ENCODE measurements at places on chromosomes 2 and 18.

DNA sequence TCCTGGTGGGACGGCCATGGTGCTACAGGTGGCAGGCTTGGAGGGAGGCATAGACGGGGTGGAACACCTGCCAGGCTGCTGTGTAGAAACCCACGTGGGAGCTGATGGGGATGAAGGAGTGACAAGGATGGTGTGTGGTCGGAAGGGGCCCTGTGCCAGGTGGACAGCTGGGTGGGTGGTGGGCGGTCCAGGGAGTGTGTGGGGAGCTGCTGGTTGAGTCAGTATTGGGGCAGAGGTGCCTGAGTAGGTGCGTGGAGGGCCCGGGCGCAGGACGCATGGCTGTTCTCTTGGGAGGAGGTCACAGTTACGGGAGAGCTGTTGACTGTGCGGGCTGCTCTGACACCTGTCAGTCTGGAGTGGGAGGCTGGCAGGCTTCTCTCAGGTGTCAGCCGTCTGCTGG, 12.6 kb upstream of the D2HGDH start:
- H3K27me3 ChIP-seq: no peaks in the 10 kb centered on the region
- H3K4me1 ChIP-seq: no peaks in the 10 kb centered on the region
- H3K27ac ChIP-seq: no peak overlapping the region
- no peak overlapping the region for H3K4me3 ChIP-seq

DNA sequence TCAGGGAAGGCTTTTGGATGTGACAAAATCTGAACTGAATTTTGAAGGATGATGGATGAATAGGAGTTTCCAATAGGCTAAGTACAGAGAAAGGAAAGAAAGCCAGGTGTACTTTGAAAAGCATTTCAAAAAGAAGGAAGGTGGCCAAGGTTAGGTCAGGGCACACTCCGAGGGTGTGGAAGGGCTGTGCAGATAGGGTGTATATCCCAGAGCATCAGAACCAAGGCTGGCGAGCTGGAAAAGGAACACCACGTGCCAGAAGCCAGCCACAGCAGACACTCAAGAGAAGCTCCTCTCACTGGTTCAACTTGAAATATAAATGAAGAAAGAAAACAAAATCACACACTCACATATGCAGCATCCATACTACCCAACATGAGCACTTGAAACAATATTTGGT, 51.0 kb downstream of the RPL31 start:
- peaks cover 89% of the 10 kb centered on the region for H3K36me3 ChIP-seq
- H3K27me3 ChIP-seq: no peaks in the 10 kb centered on the region
- H3K4me1 ChIP-seq: no peaks in the 10 kb centered on the region
- no peak overlapping the region for H3K4me3 ChIP-seq

GRCh38 chr2:127563458-127564428, 28.3 kb downstream of the MYO7B start:
- DNase-seq: peak; percentile 69
- H3K27ac ChIP-seq: peak overlapping the region; percentile 75
- peaks cover 44% of the 10 kb centered on the region for H3K4me1 ChIP-seq
- no peaks in the 10 kb centered on the region for H3K36me3 ChIP-seq

GRCh38 chr18:71597219-71597618, 946.9 kb downstream of the CBLN2 start:
- H3K4me1 ChIP-seq: no peaks in the 10 kb centered on the region
- no peak overlapping the region for H3K4me3 ChIP-seq
- no peaks in the 10 kb centered on the region for H3K36me3 ChIP-seq
- no peaks in the 10 kb centered on the region for H3K27me3 ChIP-seq

DNA sequence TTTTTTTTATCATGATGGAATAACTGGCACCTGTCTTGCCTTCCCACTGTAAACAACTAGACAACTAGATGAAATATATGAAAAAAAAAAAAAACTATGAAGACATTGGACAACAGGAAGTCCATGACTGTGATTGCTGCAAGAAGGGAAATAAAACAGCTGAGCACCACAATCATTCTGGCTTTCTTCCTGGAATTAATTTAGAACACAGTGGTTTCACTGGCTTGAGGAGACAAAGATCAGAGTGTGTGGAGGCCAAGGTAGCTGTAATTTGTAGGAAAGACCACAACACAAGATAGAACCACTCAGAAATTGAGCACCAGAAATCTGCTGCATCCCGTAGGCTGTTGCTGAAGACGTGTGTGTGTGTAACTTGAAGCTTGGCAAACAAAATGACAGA, 121.1 kb upstream of the PID1 start:
- H3K36me3 ChIP-seq: no peaks in the 10 kb centered on the region
- H3K27me3 ChIP-seq: no peaks in the 10 kb centered on the region
- DNase-seq: peak; percentile 26
- H3K27ac ChIP-seq: no peak overlapping the region
- no peak overlapping the region for H3K4me3 ChIP-seq
- peaks cover 9% of the 10 kb centered on the region for H3K4me1 ChIP-seq

DNA sequence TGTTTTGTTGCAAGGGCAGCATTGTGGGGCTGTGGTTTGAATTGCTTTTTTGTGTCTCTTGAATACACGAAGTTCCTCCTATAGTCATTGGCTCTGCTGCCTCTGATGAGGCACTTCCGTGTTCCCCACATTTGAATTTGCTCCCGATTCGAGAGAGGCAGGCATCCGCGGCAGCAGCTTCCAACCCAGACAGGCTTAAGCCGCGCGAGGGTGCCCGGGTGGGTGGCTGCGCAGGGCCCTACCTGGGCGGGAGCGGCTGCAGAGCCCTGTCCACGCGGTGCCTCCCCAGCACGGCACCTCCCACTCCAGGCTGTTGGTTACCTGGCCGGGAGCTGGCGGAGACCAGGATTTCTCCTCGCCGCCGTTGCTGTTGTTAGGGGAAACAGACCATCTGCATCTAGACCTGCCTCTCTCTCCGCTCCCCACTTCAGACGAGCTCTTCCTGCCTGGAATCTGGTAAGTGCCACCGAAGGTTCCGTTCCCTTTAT, 151.3 kb downstream of the NEDD4L start:
- peaks cover 10% of the 10 kb centered on the region for H3K4me1 ChIP-seq
- DNase-seq: peak; percentile 15
- no peak overlapping the region for H3K27ac ChIP-seq
- peak overlapping the region; percentile 25 for H3K4me3 ChIP-seq
- H3K36me3 ChIP-seq: no peaks in the 10 kb centered on the region

- no peak for DNase-seq
- H3K27me3 ChIP-seq: no peaks in the 10 kb centered on the region
- no peak overlapping the region for H3K4me3 ChIP-seq
- no peak overlapping the region for H3K27ac ChIP-seq
- no peaks in the 10 kb centered on the region for H3K4me1 ChIP-seq
Observed at GRCh38 chr2:167752734-167753133, 494.7 kb downstream of the STK39 start.

GRCh38 chr2:12918835-12919445, 202.2 kb downstream of the TRIB2 start:
- H3K36me3 ChIP-seq: no peaks in the 10 kb centered on the region
- H3K4me3 ChIP-seq: no peak overlapping the region
- no peak for DNase-seq
- H3K27ac ChIP-seq: no peak overlapping the region

DNA sequence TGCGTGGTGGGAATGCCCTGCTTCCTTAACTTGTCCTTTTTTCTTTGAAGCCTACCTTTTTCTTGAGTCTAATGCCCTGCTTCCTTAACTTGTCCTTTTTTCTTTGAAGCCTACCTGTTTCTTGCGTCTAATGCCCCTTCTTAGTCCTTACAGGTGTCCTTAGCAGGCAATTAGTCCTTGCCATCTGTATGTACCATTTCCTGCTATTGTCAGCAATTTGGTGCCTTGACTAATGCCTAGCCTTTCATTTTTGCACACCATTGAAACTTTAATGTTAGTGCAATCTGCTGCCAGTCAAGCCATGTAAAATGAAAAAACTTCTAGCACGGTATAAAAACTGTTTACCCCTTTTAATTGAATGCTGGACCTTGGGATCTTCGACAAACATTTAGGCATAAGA, 4.3 kb downstream of the KDM3A start:
- peaks cover 22% of the 10 kb centered on the region for H3K4me1 ChIP-seq
- H3K36me3 ChIP-seq: peaks cover 28% of the 10 kb centered on the region
- H3K4me3 ChIP-seq: no peak overlapping the region
- no peaks in the 10 kb centered on the region for H3K27me3 ChIP-seq
- DNase-seq: no peak

DNA sequence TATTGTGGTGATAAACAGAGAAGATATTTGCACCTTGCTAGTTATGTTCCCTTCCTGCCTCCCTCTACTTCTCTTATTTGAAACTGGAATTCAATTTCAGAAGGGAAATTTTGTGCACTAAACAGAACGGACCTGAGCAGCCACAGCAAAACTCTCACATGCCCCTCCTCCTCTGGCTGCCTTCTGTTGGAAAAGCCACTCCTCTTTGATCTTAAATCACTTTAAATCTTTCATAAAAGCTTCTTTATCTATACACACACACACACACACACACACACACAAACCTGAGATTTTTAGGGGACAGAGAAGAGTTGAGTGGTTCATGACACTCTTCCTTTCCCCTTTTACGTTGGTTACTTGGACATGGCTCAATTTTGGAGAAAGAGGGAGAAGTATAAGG, 5.6 kb downstream of the TBR1 start:
- no peaks in the 10 kb centered on the region for H3K36me3 ChIP-seq
- H3K4me3 ChIP-seq: no peak overlapping the region
- no peak for DNase-seq
- H3K27ac ChIP-seq: no peak overlapping the region
- peaks cover 30% of the 10 kb centered on the region for H3K4me1 ChIP-seq

DNA sequence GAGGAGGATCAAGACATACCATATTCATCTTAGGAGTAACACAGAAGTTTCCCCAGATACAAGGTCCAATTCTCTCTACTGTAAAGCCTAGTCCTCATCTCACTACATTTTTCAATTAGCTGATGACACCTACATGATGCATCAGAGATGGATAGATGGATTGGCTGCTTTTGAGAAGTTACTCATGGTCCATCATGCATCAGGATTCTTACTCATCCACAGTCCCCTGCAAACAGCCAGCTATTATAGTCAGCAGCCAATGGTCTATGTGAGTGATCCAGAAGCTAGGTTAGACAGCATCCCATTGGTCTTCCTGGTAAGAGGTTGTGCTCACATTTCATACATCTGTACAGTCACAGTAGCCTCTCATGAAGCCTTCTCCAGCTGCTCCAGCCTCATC, 154.5 kb upstream of the NRP2 start:
- DNase-seq: no peak
- no peak overlapping the region for H3K27ac ChIP-seq
- H3K36me3 ChIP-seq: no peaks in the 10 kb centered on the region
- no peaks in the 10 kb centered on the region for H3K27me3 ChIP-seq

DNA sequence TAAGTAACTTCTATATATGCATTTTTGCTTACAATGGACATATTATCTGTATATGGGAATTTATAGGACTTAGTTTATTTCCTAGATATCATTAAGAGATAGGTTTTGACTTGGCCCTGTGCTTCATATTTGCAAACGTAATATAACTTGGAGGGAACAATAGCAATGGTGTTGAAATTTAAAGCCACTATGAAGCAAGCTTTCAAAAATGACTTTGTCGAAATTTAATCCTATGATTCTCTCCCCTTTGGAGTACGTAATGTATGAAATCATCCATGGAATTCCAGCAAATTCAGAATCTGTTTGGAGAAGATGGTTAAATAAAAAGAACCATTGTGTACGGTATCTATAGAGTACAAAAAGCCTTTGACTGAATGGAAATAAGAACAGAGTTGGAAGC, 486.3 kb downstream of the ARHGAP15 start:
- peaks cover 15% of the 10 kb centered on the region for H3K36me3 ChIP-seq
- no peak overlapping the region for H3K4me3 ChIP-seq
- no peak for DNase-seq
- H3K4me1 ChIP-seq: no peaks in the 10 kb centered on the region
- H3K27ac ChIP-seq: no peak overlapping the region
- H3K27me3 ChIP-seq: no peaks in the 10 kb centered on the region

GRCh38 chr2:85649201-85650190, 18.5 kb downstream of the SFTPB start:
- no peak overlapping the region for H3K4me3 ChIP-seq
- H3K27ac ChIP-seq: no peak overlapping the region
- DNase-seq: no peak
- H3K27me3 ChIP-seq: no peaks in the 10 kb centered on the region
- peaks cover 17% of the 10 kb centered on the region for H3K4me1 ChIP-seq
- peaks cover 97% of the 10 kb centered on the region for H3K36me3 ChIP-seq

DNA sequence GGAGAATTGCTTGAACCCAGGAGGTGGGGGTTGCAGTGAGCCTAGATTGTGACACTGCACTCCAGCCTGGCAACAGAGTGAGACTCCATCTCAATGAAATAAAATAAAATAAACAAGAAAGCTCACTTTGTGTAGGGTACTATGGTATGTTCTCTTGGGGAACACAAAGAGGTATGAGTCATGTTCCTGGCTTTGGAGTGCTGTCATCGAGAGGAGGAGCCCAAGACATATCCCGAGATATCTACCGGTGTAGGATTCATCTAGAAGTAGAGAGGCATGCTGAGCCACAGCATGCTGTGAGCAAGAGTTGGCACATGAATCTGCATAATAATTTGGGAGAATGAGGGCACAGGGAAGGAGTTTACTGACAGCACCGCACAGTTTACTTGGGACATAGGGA, 244.9 kb upstream of the EPHA4 start:
- no peak overlapping the region for H3K27ac ChIP-seq
- DNase-seq: no peak
- no peaks in the 10 kb centered on the region for H3K36me3 ChIP-seq
- no peaks in the 10 kb centered on the region for H3K4me1 ChIP-seq

DNA sequence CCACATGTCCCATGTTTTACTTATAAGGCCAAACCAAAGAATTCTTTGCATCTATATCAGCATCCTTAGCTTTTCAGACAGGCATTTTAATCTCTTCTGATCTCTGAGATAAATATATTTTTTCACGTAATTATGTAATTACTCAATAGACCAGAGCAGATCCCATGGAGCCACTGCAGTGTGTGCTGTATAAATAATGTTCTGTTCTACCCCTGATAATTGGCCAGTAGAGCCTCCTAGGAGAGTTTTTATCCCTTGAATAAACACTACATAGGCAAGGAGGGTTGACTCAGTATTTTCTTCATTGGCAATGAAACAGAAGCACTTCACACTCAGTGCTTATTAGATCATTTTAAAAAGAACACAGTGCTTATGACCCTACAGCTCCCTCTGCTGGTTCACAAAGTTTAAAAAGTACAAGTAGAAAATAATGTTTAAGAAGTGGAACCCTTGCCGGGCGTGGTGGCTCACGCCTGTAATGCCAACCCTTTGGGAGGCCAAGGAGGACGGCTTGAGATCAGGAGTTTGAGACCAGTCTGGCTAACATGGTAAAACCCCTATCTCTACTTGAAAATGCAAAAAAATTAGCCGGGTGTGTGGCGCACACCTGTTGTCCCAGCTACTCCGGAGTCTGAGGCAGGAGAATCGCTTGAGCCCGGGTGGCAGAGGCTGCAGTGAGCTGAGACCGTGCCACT, 91.9 kb downstream of the PPP1R1C start:
- H3K27me3 ChIP-seq: no peaks in the 10 kb centered on the region
- no peak overlapping the region for H3K27ac ChIP-seq
- H3K36me3 ChIP-seq: no peaks in the 10 kb centered on the region

GRCh38 chr2:11696736-11697102, 26.7 kb upstream of the NTSR2 start:
- peak overlapping the region; percentile 17 for H3K27ac ChIP-seq
- no peak for DNase-seq
- no peak overlapping the region for H3K4me3 ChIP-seq

- peak; percentile 58 for DNase-seq
- peak overlapping the region; percentile 36 for H3K27ac ChIP-seq
- H3K36me3 ChIP-seq: no peaks in the 10 kb centered on the region
Observed at GRCh38 chr18:58542426-58543159, 86.3 kb downstream of the ALPK2 start.

All from CD14-positive monocyte (primary cell).